ENCODE measurements at places on chromosomes 5 and 9.

DNA sequence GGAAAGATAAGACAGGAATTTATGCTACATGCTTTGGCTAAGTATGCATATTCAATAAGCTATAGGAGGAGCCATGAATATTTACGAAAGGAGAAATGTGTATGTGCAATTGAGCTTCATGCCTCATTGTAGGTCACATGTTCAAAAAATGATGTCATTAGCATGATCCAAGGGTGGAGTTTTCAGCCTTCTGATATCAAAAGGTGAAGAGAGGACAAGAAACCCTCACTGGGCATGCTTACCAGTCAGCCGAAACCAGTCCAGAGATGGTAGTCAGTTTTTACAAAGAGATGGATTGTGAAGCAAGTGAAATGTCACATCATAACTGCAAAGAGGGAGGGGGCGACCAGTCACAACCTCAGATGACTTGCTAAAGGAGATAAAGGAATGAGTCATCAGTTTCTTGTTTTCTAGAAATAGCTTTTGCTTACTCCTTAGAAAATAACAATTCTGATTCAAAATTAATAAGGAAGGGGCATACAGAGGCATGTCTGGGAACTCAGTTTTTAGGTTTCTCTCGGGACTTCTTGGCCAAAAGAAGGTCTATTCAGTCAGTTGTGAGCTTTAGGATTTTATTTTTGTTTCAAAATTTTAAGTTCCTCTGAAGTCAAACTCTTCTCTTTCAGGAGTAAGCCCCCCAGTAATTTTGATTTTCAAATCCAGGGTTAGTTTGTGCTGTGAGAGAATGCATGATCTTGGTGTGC lies 1067.8 kb upstream of the EDIL3 start:
- peak; percentile 24 for DNase-seq

- no peak for DNase-seq
Measured at GRCh38 chr9:90521811-90522570, 120.6 kb downstream of the DIRAS2 start.

GRCh38 chr9:130692321-130692720 lies 1.3 kb upstream of the EXOSC2 start:
- no peak for DNase-seq

GRCh38 chr5:118557251-118557661 lies 431.1 kb downstream of the DTWD2 start:
- DNase-seq = no peak

DNA sequence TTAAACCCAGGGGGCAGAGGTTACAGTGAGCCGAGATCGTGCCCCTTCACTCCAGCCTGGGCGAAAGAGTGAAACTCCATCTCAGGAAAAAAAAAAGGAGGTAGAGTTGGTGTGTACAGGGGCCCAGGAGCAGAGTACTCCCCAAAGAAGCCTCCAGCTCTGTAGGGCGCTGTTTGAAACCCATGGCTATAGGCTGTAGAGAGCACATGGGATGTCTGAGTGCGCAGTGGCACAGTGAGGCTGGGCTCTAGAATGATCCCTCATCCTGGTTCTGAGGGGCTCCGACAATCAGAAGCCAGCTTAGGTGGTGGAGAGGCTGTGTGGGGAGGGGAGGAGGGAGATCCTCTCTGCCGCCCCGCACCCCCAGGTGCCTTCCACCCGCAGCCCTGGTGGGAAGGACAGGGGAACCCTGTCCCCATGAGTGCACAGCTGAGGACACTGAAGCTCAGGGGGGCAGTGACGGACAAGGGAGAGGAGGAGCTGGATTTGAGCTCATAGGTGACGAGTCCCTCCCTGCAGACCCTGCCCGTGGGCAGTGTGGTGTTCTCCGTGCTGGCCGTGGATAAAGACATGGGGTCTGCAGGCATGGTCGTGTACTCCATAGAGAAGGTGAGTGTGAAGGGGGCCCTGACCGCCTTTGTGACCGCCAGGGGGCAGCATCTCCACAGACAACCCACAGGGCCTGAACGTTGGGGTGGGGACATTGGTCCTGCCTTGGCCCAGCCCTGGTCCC lies 24.6 kb downstream of the CDHR2 start:
- DNase-seq = peak; percentile 45

GRCh38 chr9:37639109-37639762 lies 11.5 kb upstream of the FRMPD1 start:
- DNase-seq = no peak

DNA sequence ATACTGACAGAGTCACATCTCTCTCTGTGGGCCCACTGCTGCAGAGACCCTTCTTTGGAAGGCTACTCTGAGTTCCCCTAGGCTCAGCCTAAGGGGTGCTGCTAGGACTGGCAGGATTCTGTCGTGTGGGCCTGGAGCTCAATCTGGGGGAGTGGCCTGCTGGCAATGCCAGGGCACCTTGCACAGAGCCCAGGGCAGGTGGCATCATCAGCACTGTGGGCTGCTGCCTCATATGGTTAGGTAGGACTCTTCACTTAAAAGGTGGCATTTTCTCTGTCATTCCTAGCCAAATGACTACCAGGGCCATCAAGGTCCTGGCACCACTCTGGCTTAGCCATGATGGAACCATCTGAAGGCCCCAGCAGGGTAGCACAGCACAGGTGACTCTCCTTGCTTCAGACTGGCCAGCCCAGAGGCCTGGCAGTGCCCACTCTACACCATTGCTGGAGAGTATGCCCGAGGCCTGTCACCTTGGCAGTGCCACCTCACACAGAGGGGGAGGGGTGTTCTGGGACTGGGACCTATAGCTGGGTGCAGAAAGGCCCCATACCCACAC lies 21.9 kb downstream of the PITX1 start:
- DNase-seq = no peak

- DNase-seq = no peak
Measured at GRCh38 chr5:88682881-88683361, 200.1 kb downstream of the MEF2C start.

GRCh38 chr5:129945028-129945427 lies 40.8 kb downstream of the CHSY3 start:
- DNase-seq = no peak

GRCh38 chr9:77616191-77616590 lies 31.9 kb downstream of the GNA14 start:
- DNase-seq = no peak

All from NCI-H460 (cell line).